ENCODE measurements at places on chromosomes 11 and 22. TPM values are rescaled to one million over a fixed set of nuclear protein-coding genes. Genes with fewer than 3 reads are reported as not detected.
A peak's percentile ranks its signal among the peaks of the same experiment; 100 is the strongest.

- peaks cover 42% of the 10 kb centered on the region for H3K36me3 ChIP-seq
- peak overlapping the region; percentile 10 for H3K27ac ChIP-seq
- H3K4me3 ChIP-seq = no peak overlapping the region
- peaks cover 5% of the 10 kb centered on the region for H3K4me1 ChIP-seq
- H3K27me3 ChIP-seq = no peaks in the 10 kb centered on the region
Measured at GRCh38 chr11:118488480-118489109, 38.7 kb upstream of the TTC36 start.

- H3K27ac ChIP-seq = no peak overlapping the region
- H3K4me3 ChIP-seq = peak overlapping the region; percentile 38
- peaks cover 19% of the 10 kb centered on the region for H3K4me1 ChIP-seq
- peaks cover 5% of the 10 kb centered on the region for H3K27me3 ChIP-seq
Measured at GRCh38 chr11:18705651-18706281, 7.2 kb downstream of the TMEM86A start.

DNA sequence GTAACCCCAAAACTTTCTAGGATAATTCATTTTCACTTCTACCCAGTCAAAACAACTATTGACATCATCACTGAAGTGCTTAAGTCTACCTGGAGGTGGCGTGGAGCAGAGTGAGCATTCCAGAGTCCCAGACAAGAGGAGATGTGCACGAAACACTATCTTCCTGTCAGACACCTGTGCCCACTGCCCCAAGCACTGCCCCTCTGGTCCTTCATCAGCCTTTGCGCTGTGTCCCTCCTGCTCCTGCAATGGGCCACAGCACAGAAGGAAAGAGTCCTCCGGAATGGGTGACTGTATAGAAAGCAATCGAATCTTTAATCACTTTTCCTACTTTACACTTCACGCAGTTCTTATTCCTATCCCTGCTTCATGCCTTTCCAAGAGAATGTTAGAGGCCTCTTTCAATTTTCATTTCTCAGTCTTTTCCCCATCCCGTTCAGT is 512 bp upstream of the GRIA4 start:
- H3K36me3 ChIP-seq = no peaks in the 10 kb centered on the region
- peaks cover 14% of the 10 kb centered on the region for H3K4me1 ChIP-seq
- peaks cover 45% of the 10 kb centered on the region for H3K27me3 ChIP-seq
- peak; percentile 33 for DNase-seq
- no peak overlapping the region for H3K27ac ChIP-seq
- no peak overlapping the region for H3K4me3 ChIP-seq

Gene OR2AG1
- not detected for total RNA-seq

GRCh38 chr11:10192036-10192435 is 102.0 kb downstream of the SBF2 start:
- no peak overlapping the region for H3K27ac ChIP-seq
- DNase-seq = no peak
- peaks cover 4% of the 10 kb centered on the region for H3K36me3 ChIP-seq
- no peak overlapping the region for H3K4me3 ChIP-seq

GRCh38 chr11:9575260-9576240 is 2.1 kb downstream of the WEE1 start:
- H3K27me3 ChIP-seq = peaks cover 3% of the 10 kb centered on the region
- DNase-seq = no peak
- H3K4me3 ChIP-seq = peak overlapping the region; percentile 94
- peaks cover 31% of the 10 kb centered on the region for H3K4me1 ChIP-seq
- H3K27ac ChIP-seq = peak overlapping the region; percentile 82

DNA sequence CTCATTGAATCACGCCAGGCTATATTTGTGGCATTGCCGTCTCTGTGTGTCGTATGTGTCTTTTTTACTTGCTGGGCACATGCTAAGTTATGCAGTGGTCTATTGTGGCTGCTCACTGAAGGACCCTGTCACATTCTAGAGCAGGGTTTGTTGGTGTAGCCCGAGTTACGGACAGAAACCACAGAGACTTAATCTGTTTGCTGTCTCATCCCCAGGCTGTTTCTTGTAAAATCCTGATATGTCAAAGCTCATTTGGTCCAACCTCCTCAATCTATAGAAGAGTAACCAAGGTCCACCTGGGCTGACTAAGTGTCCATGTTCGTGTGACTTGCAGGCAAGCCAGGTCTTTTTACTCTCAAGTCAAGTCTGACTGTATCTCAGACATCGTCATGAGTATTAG is 5.0 kb downstream of the DPF2 start:
- H3K27ac ChIP-seq = no peak overlapping the region
- peaks cover 33% of the 10 kb centered on the region for H3K4me1 ChIP-seq
- peaks cover 47% of the 10 kb centered on the region for H3K36me3 ChIP-seq
- no peaks in the 10 kb centered on the region for H3K27me3 ChIP-seq
- no peak overlapping the region for H3K4me3 ChIP-seq
- DNase-seq = no peak

- no peak overlapping the region for H3K4me3 ChIP-seq
- H3K4me1 ChIP-seq = no peaks in the 10 kb centered on the region
- H3K27ac ChIP-seq = no peak overlapping the region
- no peak for DNase-seq
- peaks cover 2% of the 10 kb centered on the region for H3K27me3 ChIP-seq
Measured at GRCh38 chr11:105821781-105822180, 200.3 kb downstream of the MSANTD4 start.
